Coronary artery (tissue), 2 donors: ENCODE measurements at places on chromosomes 6 and 20.

DNA sequence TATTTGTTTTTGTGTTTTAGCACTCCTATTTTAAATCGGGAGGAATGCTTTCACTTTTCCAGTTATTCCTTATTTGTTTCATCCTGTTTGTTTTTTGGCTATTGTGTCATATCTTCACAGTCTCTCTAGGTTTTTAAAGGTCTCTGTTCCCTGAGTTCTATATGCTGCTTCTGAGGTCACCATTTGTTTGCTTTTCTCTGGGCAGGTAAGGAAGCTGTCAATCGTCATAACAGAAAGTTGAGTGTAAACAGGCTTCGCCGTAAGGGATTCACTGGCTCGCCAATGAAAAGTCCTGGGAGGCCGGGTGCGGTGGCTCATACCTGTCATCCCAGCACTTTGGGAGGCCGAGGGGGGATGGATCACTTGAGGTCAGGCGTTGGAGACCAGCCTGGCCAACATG, 48.7 kb upstream of the RPS6KA2 start:
- no peak for DNase-seq

GRCh38 chr20:60558486-60558885, 600.3 kb downstream of the CDH26 start:
- no peak for DNase-seq

- DNase-seq = no peak
These were observed at the start of gene LY6G6D for GRCh38 chr6:31715022-31715958. LY6G6D (plus strand) TSS chr6:31715348; CDS start chr6:31715356, 8 bp downstream.

DNA sequence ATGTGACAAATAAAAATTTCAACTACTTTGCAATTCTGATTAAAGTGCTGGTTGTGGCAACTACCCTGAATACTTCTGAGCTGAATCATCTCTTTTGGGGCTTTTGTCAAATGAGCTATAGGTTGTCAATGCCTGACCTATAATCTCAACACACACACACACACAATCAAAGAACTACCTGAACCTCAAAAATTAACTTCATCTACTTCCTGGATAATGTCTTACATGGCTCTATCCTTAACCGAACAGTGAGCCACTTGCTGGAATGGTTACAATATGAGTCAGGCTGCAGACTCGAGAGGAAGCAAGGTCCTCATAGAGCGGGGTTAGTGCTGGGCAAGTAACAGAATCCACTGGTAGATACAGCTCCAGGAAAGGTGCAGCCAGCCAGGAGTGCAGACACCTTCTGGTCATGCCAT, 70.6 kb upstream of the DST start:
- DNase-seq = no peak

- no peak for DNase-seq
These were observed 37.7 kb upstream of the ZNFX1 start for GRCh38 chr20:49315580-49315979.

DNA sequence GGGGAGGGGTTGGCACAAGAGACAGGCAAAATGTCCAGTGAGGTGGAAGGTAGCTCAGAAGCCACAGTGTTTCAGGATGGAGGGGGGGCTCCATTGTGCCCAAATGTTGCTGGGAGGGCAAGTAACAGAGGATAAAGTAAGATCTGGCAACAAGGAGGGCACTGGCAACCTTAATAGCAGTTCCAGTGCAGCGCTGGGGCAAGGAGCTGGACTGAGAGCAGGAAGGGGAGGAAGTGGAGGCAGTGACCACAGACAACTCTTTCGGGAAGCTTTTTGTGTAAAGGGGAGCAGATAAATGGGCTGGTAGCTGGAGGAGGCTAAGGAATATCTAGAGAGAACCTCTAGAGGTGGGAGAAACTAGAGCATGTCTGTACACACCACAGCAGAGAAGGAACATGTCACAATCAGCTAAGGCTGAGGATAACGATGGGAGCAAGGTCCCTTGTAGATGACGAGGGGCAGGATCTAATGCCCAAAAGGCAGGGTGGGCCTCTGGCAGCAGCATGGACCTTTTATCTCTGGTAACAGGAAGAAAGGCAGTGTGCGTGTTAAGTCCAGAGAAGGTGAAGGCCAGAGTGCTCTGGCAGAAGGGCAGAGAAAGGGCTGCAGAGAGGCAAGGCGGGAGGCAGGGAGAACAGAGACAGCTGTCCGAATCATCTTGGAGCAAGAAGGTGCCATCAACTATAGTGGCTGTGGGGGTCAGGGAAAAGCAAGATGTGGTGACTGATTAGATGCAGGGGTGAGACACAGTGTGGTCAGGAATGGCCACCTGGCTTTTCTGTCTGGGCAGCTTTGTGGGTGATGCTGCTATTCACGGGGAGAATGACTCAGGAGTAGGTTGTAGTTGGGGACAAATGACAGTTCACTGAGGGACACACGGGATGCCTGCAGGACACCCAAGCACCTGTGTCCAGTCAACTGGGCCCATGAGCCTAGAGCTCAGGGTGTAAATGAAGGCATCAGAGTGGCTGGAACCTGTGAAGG, 17.4 kb downstream of the TMEM242 start:
- DNase-seq = no peak

- DNase-seq = no peak
These were observed 95.2 kb upstream of the INSM1 start for GRCh38 chr20:20272686-20273085.

DNA sequence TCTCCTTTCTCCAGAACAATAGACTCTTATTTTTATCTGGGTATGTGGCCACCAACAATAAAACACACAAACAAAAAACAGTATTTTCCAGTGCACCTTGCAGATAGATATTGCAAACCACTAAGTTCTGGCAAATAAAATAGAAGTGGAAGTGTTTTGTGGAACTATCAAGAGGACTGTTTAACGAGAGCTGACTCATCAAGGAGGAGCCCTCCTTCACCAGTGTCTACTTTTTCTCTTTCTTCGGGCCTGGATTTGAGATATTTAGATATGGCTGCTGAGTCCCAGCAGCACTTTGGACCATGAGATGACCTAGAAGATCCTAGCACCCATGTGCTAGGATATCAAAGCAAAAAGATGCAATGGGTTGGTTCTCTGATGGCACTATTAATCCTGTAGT, 154.7 kb downstream of the AIG1 start:
- no peak for DNase-seq

DNA sequence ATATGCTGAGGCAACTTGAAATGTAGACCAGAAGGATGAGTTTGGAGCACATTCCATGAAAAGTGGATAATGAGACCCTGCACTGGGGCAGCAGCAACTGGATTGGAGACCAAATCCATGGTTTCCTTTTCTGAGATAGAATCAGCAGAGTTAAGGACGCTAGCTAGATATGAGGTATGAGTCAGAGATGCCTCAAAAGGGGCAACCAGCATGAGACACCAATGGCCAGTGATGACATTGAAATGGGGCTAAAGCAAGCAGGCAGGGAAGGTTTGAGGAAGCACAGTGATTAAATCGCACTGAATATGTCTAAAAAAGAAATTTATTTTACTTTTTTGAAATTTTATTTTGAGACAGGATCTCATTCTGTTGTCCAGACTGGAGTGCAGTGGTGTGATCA, 802.4 kb downstream of the TFAP2A start:
- DNase-seq = no peak

GRCh38 chr20:15836634-15837033, 736.6 kb downstream of the KIF16B start:
- no peak for DNase-seq

- DNase-seq = no peak
These were observed 54.0 kb downstream of the PREP start for GRCh38 chr6:105348897-105349296.

DNA sequence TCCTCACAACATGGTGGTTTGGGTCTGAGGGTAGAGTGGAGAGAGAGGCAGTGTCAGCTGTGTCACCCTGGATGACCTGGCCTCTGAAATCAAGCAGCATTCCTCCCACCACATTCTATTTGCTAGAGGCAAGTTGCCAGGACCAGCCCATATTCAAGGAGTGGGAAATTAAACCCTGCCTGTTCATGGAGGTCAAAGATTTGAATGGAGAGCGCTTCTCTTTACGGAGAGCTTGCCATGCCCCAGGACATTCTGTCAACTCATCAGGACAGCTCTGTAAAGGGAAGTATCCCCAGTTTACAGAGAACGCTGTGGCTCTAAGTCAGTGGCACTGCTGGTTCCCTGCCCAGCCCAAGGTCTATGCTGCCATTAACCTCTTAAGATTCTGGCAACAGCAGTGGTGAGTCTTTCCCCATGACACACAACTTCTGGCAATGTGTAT, 90.0 kb upstream of the INSM1 start:
- no peak for DNase-seq

DNA sequence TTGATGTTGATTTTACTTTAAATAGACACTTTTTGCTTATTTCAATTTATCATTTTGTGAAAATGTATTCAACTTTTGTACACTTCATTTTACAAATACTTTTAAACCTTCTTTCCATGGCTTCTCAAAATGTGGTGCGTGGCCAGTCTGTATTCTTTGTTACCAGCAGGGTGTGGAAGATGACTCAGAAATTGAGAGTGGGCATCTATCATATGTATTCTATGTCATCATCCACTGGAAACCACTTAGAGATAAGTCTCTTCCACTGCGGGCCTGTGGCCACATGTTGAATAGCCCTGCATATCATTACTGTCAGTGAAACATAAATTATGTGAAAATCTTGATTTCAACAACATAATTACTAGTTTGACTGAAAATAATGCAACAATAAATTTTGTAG, 52.6 kb upstream of the MC3R start:
- DNase-seq = no peak

GRCh38 chr6:122752459-122752858, 27.1 kb upstream of the FABP7 start:
- DNase-seq = no peak

DNA sequence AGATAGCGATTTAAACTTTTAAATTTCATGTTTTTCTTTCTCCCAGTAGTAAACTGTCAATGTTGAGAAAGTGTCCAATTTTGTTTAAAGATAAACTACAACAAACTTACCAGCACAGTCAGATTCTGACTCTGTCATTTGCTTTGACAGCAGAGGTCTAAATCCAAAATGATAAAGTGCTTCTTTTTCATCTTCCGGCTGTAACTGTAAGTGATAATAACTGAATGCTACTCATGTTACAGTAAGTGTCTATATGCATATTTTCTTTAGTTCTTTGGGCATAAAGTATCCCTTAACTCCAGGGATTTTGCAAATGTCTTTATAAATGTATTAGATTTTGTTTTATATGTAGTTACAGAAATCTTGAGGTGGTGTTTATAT, 610.4 kb downstream of the RFPL4B start:
- no peak for DNase-seq
